ENCODE measurements at places on chromosomes 4 and X.

GRCh38 chrX:9315086-9315485 lies 149.8 kb upstream of the TBL1X start:
- DNase-seq = no peak

- peak; percentile 52 for DNase-seq
Measured at GRCh38 chrX:22134681-22135080, 102.6 kb downstream of the PHEX start.

DNA sequence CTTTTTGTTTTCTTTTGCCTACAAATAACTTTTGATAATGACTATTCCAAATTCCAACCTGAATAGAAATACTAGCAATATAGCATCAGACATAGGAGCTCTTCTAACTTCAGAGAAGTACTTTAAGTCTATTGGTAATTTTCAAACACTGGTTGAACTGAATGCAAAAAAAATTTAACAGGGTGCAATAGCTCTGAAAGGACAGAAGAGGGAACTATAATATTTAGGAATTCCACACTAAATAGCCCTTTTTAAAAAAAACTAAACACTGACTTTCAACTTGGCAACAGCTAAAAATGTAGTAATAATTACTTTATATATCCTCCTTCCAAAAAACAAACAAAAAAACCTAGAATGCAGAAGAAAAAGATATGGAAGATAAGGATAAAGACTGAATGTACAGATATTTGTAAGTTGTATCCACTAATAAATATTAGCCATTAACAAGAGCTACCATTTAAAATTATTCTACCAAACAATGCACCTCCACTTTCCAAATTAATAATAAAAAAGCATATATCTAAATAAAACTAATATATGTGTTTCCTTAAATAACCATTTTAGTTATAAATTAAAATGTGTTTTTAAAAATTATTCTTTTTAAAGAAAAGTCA lies 81.4 kb downstream of the FBXW7 start:
- DNase-seq = peak; percentile 55

- peak; percentile 28 for DNase-seq
Measured at GRCh38 chr4:81260443-81261101, 45.5 kb upstream of the PRKG2 start.

GRCh38 chr4:55186123-55186522 lies 60.7 kb upstream of the KDR start:
- DNase-seq = no peak

DNA sequence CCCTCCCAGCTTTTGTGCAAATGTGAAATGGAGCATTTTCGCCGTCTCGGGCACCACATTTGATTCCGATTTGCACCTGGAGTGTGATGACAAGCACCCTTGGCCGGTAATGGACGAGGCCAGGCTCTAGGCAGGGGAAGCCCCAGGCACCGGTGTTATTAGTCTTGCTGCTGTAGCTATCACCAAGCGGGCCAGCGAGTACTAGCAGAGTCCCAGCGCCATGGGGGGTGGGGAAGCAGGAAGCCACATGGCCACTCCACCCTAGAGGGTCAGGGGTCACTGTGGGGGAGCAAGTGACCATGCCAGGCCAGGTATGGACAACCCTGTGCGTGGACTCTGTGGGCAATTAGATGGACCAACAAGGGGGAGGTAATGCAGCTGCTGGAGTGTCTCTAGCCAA lies 88.8 kb downstream of the CPZ start:
- DNase-seq = no peak

DNA sequence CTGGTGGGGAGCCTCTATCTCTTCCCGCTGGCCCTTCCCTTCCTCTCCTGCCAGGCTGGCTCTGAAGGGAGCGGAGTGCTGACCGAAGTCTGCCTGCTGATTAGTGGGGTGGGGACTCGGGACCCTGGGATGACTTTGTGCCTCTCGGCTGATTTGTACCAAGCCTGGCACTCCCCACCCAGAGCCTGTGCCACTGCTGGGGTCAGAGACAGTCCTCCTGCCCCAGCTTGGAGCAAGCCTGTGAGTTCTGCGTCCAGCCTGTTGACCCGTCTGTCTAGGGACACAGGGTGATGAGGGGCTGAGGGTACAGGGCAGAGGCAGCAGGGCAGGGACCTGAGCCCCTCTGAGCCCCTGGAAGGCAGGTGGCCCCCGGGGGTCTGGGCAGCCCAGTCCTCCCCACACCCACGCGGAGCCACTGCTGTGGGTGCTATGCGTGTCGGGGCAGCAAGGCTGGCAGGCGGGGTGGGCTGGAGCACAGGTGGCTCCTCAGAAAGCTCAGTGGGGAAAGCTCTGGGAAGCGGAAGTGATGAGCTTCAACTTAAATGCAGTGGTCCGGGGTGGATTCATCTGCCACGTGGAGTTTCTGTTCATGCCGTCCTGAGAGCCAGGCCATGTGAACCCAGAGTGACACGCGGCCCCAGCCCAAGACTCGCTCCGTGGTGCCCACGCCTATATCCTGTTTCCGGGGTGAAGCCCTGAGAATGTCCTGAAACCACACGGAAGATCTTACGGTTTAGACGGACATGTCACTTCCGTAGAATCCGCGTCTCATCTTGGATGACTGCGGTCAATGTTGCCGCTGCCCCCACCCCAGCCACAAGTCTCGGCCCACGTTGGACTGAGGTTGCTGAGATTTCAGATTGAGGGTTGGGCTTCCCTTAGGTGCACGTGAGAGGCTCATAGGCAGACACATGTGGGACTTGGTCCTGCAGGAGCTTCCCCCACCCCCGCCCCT lies 21.1 kb upstream of the UVSSA start:
- no peak for DNase-seq

DNA sequence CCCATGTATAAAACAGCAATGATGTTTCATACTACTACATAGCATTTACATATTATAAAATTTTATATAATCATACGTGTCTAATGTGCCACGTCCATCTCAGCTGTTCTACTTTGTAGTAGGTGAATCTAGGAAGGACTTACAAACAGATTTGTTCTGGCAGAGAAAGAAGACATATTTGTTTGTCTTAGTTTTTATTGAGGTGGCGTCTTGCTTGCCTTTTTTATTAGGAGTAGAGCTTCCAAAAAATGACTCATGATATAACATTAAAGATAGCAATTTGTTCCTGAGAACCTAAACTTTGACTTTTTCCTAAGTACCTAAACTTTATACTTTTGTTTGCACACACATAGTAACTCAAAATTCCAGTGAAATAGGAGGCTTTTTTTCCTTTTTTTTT lies 64.6 kb downstream of the CLDN22 start:
- DNase-seq = no peak

- peak; percentile 23 for DNase-seq
Measured at GRCh38 chrX:153669174-153669890, 4.3 kb downstream of the PNCK start.

DNA sequence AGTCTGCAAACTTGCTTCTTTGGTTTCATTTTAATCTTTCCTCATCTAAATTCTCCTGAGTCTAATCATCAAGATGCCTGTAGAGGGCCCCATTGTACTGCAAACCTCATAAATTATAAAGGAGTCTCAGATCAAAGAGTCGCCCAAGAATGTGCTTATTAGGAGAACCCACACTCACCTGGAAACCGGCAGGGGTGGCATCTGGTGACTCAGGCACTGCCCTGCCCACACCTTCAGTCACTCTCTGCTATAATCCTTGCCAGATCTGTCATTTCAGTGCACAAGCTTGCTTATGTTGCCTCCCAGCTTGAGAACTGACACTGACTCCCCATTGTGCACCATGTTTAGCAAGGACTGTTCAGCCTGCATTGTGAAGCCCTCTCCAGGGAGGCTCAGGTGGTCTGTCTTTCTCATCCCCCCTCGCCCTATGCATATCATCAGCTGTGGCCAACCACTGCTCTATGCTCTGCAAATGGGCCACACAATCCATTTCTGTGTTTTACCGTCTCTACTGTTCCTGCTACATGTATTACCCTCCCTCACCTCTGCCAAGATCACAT lies 12.4 kb downstream of the EPGN start:
- peak; percentile 83 for DNase-seq

DNA sequence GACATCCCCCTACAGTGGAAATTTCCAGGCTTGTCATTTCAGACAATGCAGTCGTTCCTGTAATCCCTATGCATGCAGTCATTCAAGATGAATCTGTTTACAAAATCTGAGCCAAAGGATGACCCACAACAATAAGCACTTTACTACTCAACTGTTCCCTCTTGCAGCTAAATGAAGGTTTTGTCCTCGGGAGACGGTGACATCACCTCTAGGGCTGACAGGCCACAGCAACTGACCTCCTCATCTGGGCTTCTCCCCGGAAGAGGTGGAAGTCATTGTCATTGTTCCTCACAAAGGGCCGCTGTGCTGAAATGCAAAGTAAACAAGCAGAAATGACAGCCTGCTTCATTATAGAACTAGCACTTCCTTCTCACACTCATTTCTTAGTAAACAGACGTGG lies 29.2 kb downstream of the CLRN2 start:
- peak; percentile 51 for DNase-seq

DNA sequence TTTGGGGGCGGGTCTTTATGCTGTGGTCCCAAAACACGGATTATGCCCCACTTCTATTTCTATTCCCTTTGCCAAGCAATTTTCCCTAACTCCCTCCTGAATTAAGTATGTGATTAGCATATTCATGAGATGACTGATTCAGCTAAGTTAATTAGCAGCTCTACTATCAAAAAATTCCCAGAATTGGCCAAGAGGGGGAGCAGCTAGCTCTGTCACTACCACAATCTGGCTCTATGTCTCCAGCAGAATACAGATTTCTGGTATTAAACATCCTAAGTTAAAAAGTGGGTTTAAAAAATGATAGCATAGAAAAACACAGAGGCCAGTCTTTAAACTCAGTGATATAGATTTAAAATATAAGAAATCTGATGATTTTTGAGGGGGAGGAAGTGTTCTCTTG lies 80.3 kb downstream of the GPC4 start:
- peak; percentile 35 for DNase-seq

- peak; percentile 68 for DNase-seq
Measured at GRCh38 chrX:154603438-154604430, 15.3 kb downstream of the CTAG1B start.

DNA sequence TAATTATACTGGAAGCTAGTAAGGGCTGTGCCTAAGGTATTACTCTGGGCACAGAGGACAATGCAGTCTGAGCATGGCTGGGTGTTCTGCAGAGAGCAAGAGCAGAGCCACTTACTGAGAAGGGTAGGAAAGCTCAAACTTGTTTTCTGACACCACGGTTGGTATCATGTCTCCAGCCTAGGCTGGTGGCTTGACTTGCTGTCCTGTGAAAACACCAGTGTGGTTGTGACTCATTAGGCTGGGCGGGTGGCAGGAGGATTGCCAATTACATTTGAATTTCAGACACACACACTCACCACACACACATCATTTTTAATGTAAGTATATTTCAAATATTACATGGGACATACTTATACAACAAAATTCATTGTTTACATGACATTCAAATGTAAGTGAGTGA lies 19.7 kb upstream of the MTM1 start:
- DNase-seq = peak; percentile 52

DNA sequence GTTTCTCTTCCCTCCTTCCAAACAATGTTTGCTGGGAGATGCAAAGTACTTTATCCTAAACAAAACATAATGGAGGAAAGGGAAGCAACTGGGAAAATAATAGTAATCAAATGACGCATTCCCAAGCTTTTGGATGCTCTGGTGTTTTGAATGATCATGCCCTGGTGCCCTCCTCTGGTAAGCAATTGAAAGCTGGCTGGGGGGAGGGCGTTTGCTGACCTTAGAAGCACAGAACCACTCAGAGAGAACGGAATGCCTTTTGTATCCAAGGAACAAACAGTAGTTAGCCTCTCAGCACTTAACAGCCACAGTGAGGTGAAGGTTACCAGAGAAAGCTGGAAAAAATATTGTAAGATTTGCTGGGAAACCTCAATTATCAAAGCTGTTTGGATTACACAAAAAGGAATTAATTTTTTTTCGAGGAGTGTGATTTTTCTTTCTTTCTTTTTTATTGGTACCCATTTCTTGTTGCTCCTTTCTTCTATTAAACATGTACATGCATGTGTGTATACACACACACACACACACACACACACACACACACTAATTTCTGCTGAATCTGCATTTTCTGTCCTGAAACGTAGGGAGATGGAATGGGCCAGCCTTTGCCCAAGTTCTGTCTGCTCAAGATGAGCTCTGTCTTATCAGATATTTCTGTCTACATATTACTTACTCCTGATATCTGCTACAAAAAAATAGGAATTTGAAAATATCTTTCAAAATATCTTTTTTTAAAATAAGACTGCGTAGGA lies 155.8 kb upstream of the IGFBP7 start:
- DNase-seq = peak; percentile 3

GRCh38 chrX:101619364-101619763 lies 1.6 kb upstream of the ARMCX6 start:
- DNase-seq = no peak

DNA sequence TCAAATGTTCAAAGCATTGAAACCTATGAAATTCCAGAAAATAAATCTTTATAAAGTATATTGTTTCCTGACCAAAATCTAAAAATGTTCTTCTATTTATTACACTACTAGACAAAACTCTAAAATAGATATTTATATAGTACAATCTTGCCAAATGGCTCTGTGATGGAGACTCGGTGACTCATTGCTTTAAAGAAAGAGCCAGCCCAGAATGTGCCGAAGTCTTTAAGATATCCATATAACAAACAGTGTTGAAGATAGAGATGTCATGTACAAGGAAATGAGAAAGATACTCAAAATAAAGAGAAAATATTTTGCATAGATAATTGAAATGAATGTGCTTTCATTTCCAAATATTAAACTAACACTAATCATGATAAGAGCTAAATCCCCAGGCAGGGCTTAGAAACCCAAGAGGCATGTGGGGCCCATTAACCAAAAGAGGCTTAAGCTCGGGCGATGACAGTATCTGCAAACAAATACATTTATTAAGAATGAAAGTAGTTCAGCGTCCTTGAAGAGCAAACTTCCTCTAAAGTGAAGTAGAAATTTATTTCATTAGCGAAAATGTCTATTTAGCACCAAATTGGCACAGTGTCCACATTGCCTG lies 102.1 kb upstream of the FAM9B start:
- DNase-seq = peak; percentile 51

DNA sequence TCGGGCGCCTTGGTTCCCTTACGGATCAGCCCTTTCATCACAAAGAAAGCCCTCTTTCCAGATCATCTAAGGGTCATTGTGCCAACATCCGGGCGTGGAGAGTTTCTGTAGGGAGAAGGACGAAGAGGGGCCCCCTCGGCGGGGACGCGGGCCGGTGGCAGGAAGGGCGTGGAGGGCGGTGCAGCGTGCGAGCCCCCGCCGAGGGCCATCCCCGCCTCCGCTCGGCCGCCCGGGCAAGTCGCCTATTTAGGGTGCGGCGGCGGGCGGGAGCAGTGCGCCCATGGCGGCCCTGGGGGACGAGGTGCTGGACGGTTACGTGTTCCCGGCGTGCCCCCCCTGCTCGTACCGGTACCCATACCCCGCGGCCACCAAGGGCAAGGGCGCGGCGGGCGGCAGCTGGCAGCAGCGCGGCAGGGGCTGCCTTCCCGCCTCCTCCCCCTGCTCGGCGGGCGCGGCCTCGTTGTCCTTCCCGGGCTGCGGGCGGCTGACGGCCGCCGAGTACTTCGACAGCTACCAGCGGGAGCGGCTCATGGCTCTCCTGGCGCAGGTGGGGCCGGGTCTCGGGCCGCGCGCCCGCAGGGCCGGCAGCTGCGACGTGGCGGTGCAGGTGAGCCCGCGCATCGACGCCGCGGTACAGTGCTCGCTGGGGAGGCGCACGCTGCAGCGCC lies at the start of gene ZAR1:
Gene ZAR1, plus strand, starts transcription at position 241 of the 668 bp plus-strand sequence. Its CDS starts 40 bp downstream, at position 281.
- no peak for DNase-seq

Data from cardiac fibroblast (primary cell).